ENCODE measurements at places on chromosomes 2 and 18.

GRCh38 chr18:35171315-35171987, 69.4 kb upstream of the ZNF397 start:
- DNase-seq = no peak

GRCh38 chr2:122433123-122433754, 677.8 kb downstream of the TSN start:
- no peak for DNase-seq

GRCh38 chr2:128777196-128778035, 458.7 kb upstream of the HS6ST1 start:
- DNase-seq = no peak

DNA sequence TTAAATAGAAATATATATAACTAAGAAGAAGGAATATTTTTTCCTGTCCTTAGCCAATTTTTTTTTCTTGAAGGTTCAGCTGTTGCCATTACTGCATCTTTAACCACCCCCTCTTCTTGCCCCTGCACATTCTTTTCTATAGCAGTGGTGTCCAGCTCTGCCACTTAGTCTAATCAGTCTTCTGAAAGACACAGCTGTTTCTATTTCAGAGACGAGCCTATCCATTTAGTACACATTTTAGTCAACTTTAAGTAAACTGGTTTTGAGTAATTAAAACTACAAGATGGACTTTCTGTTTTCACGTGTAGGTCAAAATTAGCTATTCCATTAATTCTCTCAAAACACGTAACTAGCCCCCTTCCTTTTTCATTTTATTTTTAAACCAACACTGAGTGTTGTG, 21.0 kb downstream of the SPOPL start:
- no peak for DNase-seq

GRCh38 chr2:187576906-187577305, 22.7 kb upstream of the TFPI start:
- no peak for DNase-seq
